ENCODE measurements at places on chromosomes 6 and 20.

GRCh38 chr20:31676609-31676989, 38.9 kb downstream of the COX4I2 start:
- DNase-seq: peak; percentile 60

DNA sequence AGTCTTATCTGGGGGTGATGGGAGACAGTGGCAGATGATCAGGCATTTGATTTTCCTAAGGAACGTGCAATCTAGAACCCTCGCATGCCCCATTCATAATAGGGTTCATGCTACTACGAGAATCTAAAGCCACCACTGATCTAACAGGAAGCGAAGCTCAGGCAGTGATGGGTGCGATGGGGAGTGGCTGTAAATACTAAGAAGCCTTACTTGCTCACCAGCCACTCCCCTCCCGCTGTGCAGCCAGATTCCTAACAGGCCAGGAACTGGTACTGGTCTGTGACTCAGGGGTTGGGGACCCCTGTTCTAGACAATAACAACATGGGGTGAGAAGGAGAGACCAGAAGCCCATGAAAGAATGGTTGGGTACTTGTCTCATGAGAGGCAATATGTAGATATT, 4.5 kb downstream of the TREML4 start:
- no peak for DNase-seq

- peak; percentile 51 for DNase-seq
Measured at GRCh38 chr6:15288856-15289255, 43.0 kb downstream of the JARID2 start.

GRCh38 chr6:143061597-143062385, 1.1 kb downstream of the AIG1 start:
- no peak for DNase-seq

GRCh38 chr6:65199683-65200082, 507.3 kb downstream of the EYS start:
- DNase-seq: no peak

DNA sequence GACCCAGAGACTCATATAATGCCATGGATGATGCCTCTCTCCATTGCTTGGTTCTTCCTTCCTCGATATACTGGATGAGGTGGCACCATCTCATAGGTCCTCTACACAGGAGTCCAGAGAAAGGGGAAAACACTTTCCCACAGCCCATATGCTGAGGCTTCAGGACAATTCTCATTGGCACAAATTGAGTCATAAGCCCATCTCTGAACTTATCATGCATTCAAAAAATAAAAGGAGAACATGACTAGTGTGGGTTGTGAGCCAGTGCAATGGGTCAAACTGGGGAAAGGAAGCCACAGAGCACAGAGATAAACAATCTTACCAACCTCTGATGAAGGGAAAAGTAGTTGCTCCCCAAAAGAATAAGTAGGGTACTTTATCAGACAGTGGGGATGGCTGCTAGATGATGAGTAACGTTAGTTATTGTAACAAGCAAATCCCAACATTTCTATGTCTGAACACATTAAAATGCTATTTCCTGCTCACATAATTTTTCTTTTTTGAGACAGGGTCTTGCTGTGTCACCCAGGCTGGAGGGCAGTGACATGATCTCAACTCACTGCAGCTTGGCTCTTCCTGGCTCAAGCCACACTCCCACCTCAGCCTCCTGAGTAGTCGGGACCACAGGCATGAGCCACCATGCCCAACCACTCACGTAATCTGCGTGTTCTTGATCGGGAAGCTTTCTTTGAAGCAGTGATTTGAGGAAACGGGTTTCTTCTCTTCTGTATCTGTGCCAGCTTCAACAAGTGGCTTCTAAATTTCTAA, 27.0 kb downstream of the SOD2 start:
- DNase-seq: no peak

DNA sequence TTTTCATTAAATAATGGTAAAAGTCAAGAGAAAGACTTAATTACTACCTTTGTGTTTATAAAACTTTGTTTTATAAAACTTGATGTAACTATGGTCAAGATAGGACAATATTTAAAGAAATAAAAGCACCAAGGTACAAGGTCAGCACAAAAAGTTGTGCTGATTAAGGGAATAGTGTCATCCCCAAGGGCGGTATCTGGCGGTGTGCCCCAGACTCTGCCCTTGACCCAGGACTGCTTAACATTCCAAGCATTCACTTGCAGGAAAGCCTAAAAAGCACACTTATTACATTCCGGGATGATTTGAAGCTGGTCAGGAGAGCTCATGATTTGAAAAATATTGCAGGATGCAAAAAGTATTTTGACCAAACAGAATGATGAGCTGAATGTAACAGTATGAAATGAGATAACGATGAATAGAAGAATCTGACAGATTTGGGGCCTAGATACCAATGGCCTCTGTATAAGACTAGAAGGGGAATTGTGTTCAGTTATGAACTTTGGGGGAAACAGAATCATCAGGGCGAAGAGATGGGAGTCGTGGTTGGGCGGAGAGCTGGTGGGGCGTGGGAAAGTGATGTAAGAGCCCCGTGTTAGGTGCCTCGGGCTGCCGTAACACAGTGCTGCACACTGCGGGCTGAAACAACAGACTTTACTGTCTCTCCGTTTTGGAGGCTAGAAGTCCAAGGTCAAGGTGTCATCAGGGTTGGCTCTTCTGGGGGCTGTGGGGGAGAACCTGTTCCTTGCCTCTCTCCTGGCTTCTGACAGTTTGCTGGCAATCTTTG, 77.2 kb downstream of the CDC5L start:
- no peak for DNase-seq

- DNase-seq: no peak
Measured at GRCh38 chr6:129646642-129647041, 63.3 kb downstream of the ARHGAP18 start.

DNA sequence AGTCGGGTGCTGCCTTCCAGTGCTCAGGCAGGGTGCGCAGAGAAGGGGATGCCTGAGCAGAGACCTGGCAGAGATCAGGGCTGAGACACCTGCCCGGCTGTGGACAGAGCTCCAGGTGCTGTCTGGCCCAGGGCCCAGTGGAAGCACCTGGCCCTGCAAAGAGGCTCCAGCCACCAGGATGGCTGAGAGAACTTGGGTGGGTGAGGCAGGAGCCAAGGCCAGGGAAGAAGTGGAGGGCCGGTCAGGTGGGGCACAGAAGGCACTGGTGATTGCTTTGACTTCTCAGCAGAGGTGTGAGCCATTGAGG, 31.2 kb downstream of the PNLDC1 start:
- DNase-seq: no peak

DNA sequence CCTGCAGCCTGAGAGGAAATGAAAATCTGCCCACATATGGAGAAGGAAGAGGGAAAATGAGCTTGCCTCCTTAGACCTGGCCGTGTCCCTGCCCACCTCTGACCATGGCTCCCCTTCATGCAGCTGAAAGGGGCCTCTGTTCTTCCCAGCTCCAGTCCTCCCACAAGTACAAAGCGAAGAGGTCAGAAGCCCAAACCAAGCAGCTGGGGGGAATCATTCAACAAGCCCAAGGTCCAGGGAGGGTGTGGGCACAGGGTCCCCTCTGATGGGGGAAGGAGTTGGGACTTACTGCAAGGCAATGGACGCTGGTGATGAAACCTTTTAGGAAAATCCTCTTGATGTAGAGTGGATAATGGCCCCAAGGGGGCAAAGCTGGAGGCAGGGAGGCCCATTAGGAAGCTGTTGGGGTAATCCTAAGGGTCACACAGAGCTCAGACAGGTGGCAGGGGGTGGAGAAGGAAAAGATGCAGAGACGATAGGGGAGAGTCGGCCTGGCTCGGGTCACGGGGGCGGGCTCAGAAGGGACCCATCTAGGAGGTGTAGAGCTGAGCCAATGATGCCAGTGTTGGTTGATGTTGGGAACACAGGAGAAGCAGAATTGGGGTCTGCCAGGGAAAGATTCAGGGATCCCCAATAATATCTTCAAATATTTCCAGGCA, 16.1 kb upstream of the GRM4 start:
- DNase-seq: no peak

DNA sequence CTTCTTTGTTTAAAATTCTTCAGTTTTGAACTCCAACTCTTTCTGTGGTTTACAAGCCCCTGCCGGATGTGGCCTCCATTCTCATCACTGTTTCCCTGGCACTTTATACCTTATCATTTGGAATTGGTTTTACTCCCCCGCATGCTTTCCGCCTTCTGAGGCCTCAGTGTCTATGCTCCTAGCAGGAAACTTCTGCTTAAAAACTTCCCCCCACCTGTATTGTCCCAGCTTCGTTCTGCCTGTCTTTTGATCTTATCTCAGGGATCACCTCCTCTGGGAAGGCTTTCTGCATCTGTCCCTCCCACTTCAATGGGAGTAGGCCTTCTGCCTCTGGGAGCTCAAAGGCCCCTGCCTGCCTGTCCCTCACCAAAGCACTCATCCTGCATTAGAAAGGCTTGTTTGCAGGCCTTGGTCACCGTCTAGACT, 3.4 kb upstream of the ANGPT4 start:
- DNase-seq: no peak

DNA sequence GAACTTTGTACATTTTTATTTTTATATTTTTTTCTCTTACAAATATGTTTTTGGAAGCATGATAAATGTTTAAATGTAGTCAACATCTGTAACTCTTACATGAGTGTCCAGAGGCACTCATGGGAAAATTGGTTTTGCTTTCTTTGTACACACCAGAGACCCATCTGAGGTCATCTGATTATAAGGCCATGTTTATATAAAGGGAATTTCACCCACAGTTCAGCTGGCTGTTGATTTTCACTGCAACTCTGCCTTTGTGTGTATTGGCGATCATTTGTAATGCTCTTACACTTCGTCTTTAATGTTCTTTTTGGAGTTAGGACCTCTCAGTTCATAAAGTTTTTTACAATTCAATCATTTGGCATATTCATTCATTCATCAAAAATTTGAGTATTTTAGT, 28.1 kb downstream of the RIOK1 start:
- DNase-seq: no peak

GRCh38 chr6:139846538-139847456, 472.3 kb upstream of the CITED2 start:
- peak; percentile 57 for DNase-seq

DNA sequence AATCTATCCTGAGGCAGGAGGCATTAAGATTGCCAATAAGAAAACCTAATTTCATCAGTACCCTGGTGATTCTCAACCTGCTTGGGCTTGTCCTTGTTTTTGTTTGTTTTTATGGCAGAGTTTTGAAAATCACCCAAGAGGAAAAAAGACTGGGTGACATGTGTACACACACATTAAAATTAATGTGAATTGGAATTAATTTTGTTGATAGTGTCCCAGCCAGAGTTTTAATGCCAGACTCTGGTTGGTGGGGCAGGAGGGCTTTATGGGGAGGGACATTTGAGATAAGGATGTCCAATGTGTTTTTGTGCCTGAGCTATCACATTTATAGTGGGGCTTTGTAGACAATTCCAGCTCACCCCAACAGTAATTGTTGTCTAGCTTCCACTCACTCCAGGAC, 184.6 kb downstream of the ID4 start:
- no peak for DNase-seq

GRCh38 chr6:40268614-40269013, 318.6 kb downstream of the LRFN2 start:
- DNase-seq: no peak

DNA sequence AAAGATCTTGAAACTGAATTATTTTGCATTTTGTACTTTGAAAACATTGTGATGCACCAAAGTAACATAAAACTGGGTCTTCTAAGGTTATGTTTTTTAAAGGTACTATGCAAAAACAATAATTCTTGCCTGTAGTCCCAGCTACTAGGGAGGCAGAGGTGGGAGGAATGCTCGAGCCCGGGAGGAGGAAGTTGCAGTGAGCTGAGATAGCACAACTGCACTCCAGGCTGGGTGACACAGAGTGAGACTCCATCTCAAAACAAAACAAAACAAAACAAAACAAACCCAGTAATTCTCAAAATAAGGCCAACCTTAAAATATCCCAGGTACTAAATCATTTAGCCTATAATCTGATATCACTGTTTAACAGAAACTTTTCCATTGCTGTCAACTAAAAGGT, 269.6 kb downstream of the KHDC1L start:
- peak; percentile 53 for DNase-seq

DNA sequence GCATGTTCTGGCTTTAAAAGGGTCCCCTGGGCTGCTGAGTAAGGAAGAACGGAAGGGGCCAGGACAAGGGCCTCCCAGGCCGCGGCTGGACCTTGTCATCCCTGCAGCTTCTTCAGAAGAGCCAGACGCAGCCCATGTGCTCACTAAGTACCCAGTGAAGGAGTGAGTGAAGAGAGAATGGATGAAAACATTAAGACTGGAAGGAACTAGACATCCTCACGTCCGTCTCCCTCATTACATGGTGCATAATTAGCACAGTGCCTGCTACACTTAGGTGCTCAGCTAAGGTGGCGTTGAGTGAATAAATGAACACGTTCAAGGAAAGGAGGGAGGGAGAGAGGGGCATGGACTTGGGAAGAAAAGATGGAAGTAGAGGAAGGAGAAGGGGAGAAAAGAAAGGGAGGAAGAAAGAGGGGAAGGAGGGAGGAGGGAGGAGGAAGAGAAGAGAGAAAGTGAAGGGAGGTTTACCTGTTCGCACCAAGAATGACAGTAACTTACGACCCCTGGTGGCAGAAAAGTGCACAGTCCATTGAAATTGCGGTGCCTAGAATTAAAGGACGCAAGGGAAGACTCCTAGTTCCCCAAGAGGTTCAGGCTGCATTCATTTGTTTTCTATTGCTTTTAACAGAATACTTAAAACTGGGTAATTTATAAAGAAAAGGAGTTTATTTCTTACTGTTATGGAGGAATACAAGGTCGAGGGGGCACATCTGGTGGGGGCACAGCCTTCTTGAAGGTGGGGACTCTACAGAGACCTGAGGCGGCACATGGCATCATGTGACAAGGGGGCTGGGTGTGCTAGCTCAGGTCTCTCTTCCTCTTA, 8.0 kb downstream of the TP53RK start:
- peak; percentile 87 for DNase-seq

DNA sequence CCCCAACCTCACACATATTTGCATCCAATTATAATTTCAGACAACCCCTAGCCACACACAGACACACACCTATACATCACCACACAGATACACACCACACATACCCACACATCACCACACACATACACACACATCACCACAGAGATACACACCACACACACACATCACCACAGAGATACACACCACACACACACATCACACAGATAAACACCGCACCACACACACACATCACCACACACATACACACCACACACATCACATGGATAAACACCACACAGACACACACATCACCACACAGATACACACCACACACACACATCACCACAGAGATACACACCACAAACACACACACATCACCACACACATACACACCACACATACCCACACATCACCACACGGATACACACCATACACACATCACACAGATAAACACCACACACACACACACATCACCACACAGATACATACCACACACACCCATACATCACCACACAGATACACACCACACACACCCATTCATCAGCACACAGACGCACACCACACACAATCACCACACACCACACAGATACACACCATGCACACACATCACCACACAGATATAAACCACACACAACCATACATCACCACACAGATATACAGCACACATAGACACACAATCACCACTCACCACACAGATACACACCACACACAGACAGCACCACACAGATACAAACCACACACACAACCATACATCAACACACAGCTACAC, 74.6 kb downstream of the GRM4 start:
- DNase-seq: no peak

GRCh38 chr6:22642254-22642653, 72.9 kb downstream of the HDGFL1 start:
- DNase-seq: no peak

Measured in hematopoietic multipotent progenitor cell treated with erythropoietin and hydrocortisone succinate and interleukin-3 and kit ligand, for 4 days (in vitro differentiated cells).